H9 (cell line): ENCODE measurements at places on chromosomes 7 and 10. TPM values are rescaled to one million over a fixed set of nuclear protein-coding genes. Genes with fewer than 3 reads are reported as not detected.

Gene UPK3B
- 2.1 and 3.5 TPM in 2 replicates for total RNA-seq

Gene ASIC3
- total RNA-seq, result 1.7 and 2.3 TPM in 2 replicates

Gene MICALL2
- 7.1 and 8.4 TPM in 2 replicates for total RNA-seq

Gene PYROXD2
- total RNA-seq, result 2.1 and 5.3 TPM in 2 replicates

Gene SPDYE16
- total RNA-seq, result not detected in 2 replicates

Gene BAMBI
- total RNA-seq, result 16.8 and 17.0 TPM in 2 replicates

Gene INHBA
- 1.6 and 1.7 TPM in 2 replicates for total RNA-seq

DNA sequence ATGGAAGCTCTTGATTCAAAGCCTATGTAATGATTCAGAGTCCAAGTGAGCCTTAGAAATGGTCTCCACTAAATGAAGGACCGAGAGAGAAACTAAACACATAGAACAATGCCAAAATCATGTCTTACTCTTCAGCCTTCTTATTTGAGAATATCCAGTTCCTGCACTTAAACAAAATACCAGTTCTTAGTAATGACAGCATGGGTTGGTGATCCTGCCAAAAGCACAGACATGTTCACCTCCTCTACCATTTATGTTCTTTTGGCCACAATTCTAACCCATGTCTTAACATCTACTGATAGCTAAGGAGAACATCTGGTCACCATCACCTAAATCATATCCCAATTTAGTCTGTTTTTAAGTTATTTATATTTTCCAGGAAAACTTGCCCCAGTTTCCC, 239.6 kb upstream of the PTN start:
- DNase-seq, result no peak

GRCh38 chr10:118504467-118505205, 90.8 kb downstream of the PRLHR start:
- no peak for DNase-seq

DNA sequence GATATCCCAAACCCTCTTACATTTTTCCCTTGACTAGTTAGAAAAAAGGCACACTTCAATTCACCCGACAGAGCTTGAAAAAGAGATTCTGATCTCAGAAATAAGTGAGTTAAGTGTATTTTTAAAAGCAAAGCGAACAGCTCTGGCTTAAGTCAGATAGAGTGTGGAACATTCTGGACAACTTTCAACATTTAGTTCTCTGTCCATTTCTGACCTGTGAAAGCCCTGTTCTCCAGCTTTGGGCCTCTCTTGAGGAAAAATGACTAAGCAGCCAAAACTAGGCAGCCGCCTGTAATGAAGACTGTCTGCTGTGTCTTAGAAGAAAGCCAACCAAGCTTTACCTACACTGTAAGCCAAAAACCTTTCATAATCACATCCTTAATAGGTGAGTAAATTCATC, 50.5 kb downstream of the CDK6 start:
- no peak for DNase-seq

DNA sequence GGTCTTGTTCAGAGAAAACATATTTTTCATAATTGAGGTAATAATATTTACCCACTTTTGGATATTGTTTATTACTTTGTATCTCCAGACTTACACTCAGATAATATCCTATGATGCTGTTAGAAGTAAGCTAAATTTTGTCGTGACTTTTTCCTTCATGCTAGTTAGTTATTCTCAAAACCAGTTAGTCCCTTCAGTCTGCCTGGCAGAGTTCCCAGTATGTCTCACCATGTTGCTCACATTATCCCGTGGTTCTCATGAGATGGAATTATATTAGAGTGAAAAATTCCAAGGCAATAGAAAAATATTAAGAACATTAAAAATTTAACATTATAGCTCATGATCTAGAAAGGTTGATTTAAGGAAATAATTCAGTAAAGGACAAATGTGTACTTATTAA, 81.5 kb upstream of the SMIM30 start:
- no peak for DNase-seq

DNA sequence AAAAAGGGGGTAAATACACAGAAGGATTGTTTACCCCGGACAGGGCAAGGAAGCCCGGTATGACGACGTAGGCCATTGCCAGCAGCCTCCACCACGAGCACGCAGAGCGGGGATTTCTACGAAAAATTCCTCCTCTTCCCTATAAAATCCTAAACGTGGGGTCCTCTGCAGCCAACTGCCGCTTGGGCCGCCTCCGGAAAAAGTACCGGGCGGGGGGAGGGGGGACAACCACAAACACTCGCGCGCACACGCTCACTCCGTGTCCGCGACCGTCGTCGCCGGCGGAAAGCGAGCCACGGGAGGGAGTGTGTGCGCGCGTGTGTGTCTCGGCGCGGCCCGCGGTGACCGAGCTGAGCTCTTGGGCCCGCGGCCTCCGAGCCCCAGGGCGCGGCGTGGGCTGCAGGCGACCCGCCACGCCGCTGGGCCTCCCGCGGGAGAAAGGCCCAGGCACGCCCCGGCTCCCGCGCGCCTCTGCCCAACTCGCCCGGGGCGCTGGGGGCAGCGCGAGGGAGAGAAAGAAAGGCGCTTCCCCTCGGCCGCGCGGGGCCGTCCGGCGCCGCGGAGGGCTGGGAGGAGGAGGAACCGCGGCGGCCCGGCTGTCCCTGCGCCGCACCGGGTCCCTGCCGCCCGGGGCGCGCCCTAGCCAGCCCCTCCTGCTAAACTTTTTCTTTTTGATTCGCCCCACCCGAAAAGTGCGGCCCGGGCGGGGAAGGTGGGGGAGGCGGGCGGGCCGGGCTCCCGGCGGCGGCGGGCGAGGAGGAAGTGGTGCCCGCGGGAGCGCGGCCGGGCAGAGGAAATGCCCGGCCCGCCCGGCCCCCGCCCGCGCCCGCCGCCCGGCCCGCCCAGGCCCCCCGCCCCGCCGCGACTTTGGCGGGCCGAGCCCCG, 1.5 kb downstream of the CTBP2 start:
- DNase-seq, result peak; percentile 15

- DNase-seq, result peak; percentile 55
Measured at GRCh38 chr7:27155816-27156507, 513 bp downstream of the HOXA7 start.

DNA sequence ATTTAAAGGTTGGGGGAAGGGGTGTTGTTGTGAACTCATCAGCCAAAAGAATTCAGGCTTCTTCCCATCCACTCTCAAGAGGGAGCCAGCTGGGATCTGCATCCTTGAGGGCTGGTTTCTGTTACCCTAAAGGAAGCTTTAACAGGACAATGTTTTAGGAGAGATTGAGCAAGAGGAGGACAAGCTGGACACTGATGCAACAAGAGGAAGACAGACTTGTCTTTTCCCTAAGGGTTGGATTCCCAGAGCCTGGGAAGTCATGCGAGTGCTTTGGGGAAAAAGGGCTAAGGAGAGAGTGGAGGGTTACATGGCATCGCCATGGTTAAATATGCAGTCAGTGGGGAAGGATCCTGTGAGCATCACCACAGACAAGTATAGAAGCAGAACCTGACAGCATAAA, 47.6 kb upstream of the PDE1C start:
- no peak for DNase-seq

GRCh38 chr7:10268034-10268433, 705.6 kb upstream of the PHF14 start:
- DNase-seq, result no peak

DNA sequence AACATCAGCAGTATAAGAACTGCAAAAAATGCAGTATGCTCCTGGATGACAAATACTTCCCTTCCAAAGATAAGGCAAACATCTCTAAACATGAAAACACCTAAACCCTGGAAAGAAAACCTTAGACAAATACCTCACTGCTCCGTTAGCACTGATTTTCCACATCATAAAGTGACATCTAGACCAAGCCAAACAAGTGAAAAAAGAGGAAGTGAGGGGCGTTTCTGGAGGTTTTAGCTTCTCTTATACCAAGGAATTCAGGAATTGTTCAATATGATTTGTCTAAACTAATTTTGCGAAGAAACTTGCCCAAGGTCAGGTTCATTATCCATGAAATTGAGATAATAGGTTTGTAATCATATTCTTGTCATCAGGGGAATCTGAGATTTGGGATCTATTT, 279.7 kb downstream of the ADRA2A start:
- no peak for DNase-seq

DNA sequence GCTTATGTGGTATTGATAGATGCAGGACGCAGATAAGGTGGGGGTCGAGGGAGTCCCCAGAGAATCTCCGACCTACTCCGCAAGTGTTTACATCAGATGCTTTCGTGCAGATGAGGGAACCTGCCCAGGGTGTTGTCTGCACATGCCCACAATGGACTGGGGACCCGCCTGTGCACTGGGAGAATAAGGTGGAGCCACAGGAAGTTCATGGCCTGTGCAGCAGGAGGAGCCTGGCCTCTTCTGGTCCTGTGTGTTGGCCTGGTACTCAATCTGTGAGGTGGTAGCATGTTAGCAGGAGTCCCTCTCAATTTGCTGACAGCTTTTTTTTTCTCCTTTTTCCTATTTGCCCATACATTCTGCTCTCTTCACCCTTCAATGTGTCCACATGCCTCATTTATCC, 54.1 kb upstream of the AKR1C1 start:
- no peak for DNase-seq

- no peak for DNase-seq
Measured at GRCh38 chr10:34736976-34737771, 77.9 kb downstream of the PARD3 start.

DNA sequence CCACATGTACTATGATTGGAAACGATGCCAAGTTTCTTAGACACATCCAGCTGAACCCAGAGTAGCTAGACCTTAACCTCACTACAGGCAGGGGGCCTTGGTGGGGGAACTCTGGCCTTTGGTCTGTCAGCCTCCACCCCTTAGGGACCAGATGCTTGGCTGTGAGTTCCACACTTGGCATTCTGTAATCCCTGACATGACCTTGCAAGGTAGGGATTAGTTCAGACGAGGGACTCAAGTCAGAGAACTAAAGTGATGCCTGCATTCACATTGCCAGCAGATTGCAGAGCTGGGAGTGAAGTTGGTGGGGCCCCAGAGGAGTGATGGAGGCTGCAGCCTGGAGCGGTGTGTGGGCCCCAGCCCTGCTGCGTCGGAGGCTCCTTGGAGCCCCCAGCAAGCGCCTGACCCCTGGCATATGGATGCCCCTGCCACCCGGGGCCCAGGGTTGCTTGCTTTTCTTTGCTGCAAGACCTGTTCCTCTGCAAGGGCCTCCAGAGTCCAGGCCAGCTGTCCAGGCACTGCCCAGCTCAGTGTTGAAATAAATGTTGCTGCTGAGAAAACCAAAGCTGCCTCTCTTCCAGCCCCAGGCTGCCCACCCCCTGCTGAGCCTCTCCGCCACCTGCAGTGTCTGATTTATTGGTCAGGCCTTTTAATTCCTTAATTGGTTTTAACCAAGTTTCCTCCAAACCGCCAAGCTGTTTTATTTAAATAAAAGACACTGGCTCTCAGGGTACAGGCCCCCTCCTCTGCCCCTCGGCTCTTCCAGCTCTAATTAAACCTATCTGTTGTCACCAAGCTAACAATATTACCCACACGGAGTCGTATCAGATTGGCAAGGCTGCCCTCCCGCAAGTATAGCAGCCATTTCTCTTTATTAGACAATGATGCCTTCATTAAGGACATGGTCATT, 4.7 kb downstream of the NPTX2 start:
- no peak for DNase-seq

DNA sequence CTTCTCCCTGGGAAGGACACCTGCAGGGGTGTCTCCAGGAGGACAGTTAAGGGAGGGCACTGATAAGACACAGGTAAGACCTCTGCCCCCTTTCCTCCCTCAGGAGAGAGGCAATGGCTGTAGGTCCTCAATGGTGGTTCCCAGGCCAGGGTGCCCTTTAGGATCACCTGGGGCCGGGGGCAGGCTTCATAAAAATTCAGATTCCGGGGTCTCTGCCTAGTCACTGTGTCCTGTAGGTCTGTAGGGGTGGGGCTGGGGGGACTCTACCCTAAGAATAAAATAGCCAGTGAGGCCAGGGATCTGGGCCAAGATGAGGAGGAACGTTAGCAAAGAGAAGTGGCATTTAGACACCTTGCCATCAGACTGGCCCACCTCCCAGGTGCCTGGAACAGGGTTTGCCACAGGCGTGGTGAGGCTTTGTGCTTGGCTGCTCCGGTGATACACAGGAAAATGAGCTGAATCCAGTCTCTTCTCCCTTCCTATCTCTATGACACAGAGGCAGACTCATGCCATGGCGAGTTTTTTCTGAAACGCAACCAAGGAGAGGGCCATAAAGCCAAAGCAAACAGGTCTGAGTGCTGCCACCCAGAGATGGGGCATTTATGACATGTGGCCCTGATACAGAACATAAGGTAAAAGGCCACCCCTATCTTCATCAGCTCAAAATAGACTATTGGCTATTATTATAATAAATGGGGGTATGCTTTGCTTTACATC, 52.6 kb downstream of the SH3PXD2A start:
- no peak for DNase-seq
